G401 (cell line): ENCODE measurements at places on chromosomes 1 and 21.

GRCh38 chr1:54487571-54488050 is 60.4 kb upstream of the ACOT11 start:
- DNase-seq = peak; percentile 82

- no peak for DNase-seq
Measured at GRCh38 chr1:46445773-46446256, 43.8 kb upstream of the DMBX1 start.

GRCh38 chr1:53754484-53755312 is 15.7 kb upstream of the GLIS1 start:
- DNase-seq = peak; percentile 66

DNA sequence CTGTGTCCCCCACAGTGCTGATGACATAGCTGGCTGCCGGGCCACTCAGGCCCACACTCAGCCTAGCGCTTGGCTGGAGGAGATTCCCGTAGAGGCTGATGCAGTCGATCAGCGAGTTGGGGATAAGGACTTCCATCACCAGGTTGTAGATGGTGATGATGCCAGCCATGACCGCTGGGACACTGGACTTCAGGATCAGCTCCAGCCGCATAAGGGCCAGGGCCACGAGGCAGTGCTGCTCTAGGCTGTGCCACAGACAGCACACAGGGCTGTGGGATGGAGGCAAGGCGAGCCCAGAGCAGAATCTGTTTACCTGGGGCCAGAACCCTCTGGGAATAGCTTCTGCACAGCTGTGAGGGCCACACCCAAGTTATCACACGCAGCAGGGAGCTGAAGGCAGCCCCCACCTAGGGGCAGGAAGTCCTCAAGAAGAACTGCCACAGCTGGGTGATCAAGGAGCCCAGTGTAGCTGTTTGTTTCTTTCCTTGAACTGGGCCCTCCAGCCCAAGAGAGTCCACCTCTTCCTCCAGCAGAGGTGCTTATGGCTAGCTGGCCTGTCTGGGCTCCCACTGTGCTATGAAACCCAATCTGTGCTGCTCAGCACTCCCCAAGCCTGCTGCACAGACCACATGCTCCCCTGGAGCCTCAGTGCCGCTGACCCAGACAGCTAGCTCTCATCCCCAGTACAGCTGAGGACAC is 6.2 kb downstream of the SLC2A1 start:
- no peak for DNase-seq

GRCh38 chr1:240492832-240493440 is 119.0 kb downstream of the GREM2 start:
- DNase-seq = peak; percentile 36

DNA sequence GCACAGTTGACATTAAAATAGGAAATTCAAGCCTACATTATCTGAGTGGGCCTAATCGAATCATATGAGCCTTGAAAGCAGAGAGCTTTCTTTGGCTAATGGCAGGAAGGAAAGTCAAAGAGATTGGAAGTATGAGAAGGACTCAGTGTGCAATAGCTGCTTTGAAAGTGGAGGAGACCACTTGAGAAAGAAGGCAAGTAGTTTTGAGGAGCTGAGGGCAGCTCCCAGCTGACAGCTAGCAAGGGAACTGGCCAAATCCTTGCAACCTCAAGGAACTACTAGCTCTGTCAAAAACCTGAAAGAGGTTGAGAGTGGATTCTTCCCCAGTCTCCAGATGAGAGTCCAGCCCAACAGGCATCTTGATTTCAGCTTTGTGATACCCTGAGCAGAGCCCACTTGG is 149.0 kb upstream of the CACYBP start:
- DNase-seq = no peak

- DNase-seq = no peak
Measured at GRCh38 chr1:910881-911721, 12.6 kb upstream of the SAMD11 start.

- DNase-seq = no peak
Measured at GRCh38 chr1:234542211-234542850, 63.4 kb upstream of the TARBP1 start.

- no peak for DNase-seq
Measured at GRCh38 chr1:159898527-159898926, 1.4 kb downstream of the CFAP45 start.

DNA sequence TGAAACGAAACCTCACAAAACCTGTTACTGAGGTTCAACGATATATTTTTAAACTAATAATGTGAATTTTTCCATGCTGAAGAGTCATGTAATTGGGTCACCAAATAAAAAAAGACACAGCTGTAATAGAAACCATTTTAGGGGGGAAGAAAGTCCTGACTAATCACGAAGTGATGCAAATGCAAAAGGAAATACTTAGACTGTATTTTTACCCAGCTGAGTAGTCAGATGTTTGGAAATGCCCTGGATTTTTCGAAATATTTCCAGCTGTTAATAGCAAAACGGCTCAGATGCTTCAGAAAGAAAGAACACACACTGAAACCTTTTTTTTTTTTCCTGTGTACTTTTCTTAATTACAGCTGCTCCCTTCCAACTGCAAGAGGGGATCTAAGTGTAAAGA is 210.3 kb downstream of the SETD4 start:
- DNase-seq = no peak

DNA sequence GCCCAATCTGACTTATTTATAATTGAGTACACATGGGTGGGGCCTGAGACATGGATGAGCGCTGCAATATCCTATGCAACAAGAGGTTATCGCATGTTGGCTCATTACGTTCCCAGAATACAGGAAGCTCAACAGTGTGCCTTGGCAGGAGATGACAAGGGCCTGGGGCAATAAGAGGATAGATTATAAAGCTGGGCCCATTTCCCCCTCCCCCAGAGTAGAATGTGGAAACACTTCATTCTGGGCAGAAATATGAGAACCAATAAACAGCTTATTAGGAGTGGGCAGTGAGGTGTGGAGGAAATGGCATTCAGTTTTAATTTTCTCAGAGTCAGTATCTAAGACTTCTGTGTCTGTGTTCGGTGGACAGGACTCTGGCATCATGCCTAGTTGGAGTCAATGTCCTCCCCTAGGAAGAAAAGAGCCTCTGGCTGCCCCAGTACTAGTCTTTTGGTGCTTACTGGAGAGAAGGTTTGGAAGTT is 92.8 kb downstream of the PIK3R3 start:
- peak; percentile 63 for DNase-seq

DNA sequence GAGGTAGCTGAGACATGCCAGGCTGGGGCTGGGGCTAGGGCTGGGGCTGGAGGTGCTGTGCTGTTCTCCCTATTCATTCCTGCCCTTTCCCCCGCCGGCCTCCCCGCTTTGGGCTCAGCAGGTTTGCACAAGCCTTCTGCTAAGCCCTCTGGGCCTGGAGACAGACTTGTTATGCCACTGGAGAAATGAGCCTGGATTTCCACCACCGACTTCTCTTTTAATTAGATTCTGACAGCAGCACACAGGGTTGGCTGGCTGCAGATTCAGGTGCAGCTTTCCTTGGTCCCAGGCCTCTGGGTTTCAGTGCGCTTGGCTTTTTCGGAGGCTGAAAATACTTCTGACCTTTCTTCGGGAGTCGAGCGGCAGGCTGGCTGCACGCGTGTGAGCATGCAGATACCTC is 71.5 kb upstream of the ACTL8 start:
- peak; percentile 61 for DNase-seq

GRCh38 chr1:29254346-29254745 is 18.0 kb downstream of the PTPRU start:
- DNase-seq = no peak

DNA sequence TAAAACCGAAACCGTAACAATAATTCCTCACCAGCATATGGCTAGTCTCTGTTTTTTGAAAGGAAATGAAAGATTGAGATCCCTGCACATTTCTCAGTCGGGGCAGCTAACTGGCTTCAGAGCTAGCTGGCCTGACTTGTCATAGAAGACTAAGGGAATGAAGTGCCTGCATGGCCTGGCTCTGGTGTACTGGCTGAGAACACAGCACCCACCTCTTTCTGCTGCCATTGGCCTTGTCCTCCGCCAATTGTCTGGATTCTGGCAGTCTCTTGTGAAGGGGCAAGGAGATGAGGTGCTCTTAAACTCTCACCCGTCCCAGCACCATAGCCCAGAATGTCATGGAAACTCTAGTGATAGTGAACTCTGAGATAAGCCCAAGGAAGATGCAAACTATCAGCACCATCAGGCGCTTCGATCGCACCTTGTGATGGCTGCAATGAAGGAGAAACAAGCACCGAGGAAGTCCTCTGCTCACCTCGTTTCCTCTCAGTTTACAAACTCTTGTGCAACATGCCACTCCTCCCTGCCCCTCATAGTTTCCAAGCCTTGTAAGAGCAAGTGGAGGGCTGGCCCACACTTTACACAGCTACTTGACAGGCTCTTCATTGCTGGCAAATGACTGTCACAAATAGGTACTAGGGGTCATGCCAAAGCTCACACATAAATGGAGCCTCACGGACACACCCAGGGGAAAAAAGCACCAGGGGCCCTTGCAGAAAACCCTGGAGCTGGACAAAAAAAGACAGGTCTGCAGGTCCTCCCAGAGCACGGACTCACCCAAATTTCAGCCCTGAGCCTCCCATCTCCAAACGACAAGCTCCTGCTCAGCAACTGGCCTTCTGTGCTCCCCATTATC is 16.4 kb downstream of the INPP5B start:
- no peak for DNase-seq

DNA sequence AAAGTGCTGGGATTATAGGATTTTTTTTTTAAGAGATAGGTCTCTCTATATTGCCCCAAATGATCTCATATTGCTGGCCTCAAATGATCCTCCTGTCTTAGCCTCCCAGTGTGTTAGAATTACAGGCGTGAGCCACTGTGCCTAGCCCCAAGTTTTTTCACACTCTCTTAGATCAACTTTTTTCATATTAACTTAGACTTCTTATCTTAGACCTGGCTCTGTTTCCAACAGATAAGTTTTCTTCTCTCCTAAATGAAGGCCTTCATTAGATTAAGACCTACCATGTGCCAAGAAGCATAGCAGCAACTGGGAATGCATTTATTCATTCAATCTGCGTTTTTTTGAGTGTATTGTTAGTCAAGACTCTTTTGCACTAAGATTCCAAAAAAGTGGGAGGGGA is 20.2 kb upstream of the HTR1D start:
- DNase-seq = no peak

DNA sequence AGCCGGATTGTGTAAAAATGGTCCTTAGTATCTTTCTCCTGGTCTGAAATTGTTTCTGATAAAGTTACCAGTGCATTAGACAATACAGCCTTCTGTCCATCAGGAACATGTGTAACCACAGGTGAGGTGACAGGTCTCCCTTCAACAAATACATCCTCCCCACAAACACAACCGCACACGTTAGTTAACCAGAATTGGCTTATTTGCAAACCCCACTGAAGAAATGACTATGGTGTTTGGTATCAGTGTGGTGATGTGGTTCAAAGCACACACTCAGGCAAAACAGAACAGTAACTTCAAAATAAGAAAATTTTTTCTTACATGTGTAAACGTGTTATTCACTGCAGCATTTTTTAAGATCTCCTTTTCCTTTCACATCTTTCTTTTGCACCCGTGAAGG is 517.2 kb upstream of the NR5A2 start:
- DNase-seq = no peak

GRCh38 chr1:153888533-153888932 is 34.2 kb downstream of the GATAD2B start:
- DNase-seq = no peak

DNA sequence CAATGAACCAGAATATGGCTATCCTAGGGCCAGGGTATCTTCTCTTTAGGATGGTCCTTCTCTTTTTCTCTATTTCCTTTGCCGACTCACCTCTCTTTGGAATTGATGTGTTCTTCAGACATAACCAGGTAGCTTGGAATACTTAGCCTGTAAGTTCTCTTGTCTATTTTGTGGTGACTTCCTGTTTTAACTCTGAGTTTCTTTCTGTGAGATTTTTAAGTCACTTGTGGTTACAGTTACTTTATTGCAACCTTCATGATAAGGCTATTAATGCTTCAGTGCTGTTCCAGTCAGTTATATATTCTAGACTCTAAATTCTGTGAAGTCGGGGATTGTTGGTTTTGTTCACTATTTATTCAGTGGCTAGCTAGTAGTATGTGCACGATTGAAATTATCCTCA is 46.2 kb downstream of the DISP1 start:
- no peak for DNase-seq

DNA sequence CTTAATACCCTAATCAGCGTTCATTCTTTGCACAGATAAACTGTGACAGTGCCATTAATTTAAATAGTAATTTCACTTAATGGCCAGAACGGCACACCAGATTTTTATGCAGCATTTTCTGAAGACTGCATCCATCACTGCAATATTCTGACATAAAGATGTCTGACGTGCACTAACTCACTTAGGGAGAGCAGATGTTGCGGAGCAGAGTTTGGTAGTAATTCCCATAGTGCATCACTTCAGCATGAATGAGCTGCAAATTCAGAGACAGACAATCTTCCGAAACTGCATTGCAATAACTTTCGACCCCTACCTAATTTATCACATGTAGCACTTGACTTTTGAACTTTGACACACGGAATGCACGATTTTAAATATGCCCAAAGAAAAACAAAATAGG is 225.3 kb downstream of the KCTD3 start:
- DNase-seq = no peak

GRCh38 chr1:204463125-204464060 is 31.2 kb downstream of the PIK3C2B start:
- peak; percentile 33 for DNase-seq

GRCh38 chr1:172754609-172755008 is 95.7 kb downstream of the FASLG start:
- DNase-seq = no peak

- DNase-seq = no peak
Measured at GRCh38 chr1:20115479-20115878, 3.9 kb downstream of the PLA2G2D start.

GRCh38 chr1:205927247-205927646 is 16.0 kb downstream of the SLC26A9 start:
- DNase-seq = no peak

DNA sequence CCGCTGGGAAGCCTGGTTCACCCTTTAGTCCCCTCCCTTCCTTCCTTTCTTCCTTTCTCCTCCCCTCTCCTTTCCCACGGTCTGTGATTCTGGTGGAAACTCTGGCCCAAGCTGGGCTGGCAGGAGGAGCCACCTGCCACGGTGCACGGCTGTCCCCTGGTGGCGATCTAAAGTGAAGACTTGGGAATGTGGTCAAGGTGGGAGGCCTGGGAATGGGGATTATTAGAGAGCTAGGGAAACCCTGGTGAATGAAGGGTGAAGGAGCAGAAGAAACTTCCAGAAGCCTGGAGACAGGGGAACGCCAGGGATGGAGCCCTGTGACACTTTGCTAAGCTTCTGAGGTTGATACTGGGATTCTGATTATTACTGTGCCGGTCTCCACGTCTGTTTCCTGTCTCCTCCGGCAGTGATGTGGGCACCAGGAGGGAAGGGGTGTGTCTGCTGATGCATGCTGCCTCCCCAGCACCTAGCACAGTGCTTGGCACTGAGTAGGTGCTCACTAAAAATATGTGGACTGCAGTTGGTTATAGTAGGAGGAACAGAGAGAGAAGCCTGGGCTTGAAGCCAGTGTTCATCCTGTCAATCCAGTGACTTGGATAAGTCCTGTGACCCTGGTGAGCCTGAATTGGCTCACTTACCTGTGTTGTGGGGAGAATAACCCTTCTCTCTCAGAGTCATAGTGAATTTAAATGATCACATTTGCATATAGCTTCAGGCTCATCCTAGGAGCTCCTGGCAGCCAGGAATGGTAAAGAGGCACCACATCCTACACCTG is 71.2 kb upstream of the NBPF3 start:
- DNase-seq = peak; percentile 80
